ENCODE measurements at places on chromosomes 5 and 9.
A peak's percentile ranks its signal among the peaks of the same experiment; 100 is the strongest.

DNA sequence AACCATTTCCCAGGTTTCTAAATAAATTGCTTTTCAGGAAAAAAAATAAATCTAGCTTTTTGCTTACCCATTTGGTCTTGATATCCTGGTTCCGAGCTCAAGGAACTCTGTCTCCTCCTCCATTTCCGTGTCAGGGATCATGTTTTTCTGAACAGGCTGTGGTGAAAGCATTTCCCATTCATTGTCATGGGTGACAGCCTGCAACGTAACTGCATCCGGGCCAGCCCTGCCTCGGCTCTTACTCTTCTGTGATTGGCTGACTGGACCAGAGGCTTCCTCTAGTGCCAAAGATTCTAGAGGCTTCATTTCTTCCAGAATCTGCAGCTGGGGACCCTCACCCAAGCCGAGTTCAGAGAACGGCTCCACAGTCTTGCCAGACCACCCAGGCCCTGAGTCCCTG is 61.0 kb upstream of the PCA3 start:
- no peak for DNase-seq

- no peak for DNase-seq
Measured at GRCh38 chr5:77921094-77921768, 145.1 kb upstream of the TBCA start.

- DNase-seq: no peak
Measured at GRCh38 chr9:592225-592624, 249.3 kb upstream of the DMRT1 start.

DNA sequence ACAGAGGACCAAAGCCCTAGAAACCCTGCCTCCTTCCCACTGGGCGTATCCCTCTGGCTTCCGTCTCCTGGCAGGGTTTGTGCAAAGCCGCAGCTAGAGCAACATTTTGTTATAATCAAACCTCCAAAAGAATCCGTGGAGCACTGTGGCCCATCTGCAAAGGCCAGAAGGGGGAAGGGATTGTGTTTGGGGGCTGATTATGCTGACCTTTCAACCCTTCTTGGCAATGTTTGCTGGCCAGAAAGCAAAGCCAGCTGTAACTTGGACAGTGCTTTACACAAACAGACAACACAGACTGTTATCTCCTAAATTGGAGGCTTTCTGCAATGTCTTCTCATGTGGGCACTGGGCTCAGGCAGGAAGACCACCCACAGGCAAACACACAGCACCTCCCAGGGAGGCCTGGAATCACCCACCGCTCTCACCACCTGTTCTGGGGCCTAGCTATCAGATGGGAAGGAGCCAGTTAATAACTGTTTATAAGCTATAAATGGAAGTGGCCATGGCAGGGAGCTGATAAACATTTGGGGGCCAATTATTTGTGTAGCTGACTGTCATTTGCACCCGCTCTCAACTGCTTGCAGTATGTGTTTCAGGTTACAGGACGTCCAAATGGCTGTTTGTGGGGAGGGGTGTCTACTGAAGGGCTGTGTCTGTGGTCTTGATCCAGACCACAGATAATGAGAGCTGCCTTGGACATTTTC is 121.6 kb upstream of the ERCC6L2 start:
- DNase-seq: no peak

DNA sequence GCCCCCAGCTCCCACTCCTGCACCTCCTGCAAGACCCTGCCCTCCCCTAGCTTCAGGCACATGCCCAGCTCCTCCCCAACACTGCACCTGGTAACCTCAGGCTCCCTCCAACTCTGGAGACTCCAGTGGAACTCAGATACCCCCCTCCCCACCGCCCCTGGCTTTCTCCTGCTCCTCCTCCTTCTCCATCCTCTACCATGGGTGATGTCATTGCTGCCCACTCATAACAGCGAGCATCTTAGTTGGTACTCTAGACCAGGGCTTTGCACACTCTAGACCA is 24.7 kb upstream of the CNOT6 start:
- DNase-seq: no peak

- DNase-seq: no peak
Measured at GRCh38 chr5:39192450-39193160, 26.8 kb downstream of the FYB1 start.

DNA sequence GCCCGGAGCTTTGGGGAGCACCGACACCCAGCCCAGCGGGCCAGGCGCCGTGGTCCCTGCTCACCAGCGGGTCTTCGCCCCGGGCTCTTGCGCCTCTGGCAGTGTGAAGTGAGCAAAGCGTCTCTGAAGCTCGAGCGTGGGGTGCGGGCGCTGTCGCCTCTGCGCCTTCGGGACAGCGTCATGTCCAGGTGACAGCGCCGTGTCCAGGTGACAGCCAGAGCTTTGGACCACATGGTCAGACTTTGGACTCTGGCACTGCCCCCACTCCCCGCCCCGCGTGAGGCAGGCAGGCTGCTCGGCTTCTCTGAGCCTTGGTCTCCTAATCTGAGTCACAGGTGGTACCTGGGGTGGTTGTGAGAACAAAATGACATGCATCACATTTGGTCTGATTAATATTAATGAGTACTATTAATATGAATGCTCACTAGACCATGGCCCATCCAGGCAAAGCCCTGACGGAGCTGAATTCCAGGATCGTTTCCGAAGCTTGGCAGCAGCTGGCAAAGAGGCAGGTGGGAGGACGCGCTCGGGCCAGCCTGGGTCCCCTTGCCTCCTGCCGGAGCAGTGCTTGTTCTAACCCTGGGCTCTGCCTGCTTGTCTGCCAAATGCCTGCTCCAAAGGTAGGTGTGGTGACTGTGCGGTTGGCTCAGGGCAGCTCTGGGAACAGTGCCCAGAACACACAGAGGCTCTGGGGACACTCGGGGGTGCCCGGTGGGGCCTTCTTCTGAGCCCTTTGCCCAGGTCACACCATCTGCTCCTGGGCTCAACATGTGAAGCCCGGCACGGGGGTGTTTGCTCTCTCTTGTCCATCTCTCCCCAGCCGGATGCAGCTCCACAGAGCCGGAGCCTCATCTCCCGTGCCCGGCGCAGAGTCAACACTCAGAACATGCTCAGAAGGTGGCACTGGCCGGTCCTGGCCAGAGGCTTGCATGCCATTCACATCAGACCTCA is 157.1 kb downstream of the OLFM1 start:
- no peak for DNase-seq

DNA sequence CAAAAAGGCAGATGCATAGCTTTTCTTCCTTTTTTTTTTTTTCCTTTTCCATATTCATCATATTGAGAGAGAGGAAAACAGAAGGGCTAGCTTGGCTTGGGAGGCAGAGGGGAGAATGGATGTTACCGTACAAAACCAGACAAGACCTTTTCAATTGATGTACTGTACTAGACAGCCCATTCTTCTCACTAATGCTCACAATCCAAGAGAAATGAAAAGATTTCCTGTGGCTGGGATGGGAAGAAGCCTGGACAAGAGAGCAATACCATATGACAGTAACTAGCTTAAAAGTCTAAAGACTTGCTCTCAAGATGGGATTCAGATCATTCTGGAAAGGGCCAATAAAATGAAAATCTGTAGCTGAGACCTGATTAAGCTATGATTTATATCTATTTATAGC is 3.4 kb downstream of the CEMIP2 start:
- no peak for DNase-seq

GRCh38 chr5:5986492-5987178 is 391.7 kb downstream of the MED10 start:
- no peak for DNase-seq

- peak; percentile 81 for DNase-seq
Measured at GRCh38 chr9:136363106-136363948, at the start of gene DNLZ. DNLZ (minus strand) TSS chr9:136363744; CDS start chr9:136363714, 30 bp downstream.

DNA sequence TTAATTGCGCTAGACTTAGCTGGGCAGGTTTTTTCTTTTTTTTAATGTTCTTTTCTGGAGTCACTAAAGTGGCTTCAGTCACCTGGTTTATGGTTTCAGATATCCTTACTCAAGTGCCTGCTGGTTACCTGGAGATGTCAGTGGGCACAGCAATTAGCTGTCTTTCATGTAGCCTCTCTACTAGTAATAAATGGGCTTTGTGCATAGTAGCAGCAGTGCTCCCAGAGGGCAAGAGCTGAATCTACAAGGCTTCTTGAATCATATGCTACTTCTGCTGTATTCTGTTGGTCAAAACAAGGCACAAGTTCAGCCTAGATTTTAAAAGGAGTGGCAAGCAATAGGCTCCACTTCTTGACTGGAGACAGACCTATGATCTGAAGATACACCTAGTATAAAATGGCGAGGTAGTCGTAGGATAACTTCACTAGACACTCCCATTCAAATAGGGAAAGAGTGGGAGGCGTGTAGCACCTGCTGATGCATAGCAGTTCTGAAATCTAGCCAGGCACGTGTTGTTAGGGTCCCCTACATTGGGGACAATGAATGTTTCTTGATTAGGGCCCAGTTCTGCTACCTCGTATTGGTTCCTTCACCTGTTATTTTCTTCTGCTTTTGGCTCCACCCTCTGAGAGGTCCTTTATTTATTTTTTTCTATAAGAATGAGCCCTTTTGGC is 7.0 kb downstream of the SCAMP1 start:
- no peak for DNase-seq

- no peak for DNase-seq
Measured at GRCh38 chr9:105834404-105834803, 140.1 kb downstream of the TMEM38B start.

DNA sequence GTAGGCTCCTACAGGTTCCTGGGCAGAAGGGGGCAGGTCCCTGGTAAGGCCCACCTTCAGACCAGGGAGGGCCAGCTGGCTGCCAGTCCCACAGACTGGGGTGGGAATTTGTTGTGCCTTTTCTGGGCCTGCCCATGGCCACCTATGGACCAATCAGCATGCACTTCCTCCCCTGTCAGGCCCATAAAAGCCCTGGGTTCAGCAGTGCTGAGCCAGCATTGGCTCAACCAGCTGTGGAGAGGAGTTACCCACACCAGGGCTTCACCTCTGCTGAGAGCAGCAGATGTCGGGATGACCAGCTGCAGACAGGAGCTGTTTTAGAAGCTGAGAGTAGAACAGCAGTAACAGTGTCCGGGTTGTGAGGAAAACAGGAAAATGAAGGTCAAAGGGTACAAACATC is 373.4 kb upstream of the ACO1 start:
- DNase-seq: no peak

DNA sequence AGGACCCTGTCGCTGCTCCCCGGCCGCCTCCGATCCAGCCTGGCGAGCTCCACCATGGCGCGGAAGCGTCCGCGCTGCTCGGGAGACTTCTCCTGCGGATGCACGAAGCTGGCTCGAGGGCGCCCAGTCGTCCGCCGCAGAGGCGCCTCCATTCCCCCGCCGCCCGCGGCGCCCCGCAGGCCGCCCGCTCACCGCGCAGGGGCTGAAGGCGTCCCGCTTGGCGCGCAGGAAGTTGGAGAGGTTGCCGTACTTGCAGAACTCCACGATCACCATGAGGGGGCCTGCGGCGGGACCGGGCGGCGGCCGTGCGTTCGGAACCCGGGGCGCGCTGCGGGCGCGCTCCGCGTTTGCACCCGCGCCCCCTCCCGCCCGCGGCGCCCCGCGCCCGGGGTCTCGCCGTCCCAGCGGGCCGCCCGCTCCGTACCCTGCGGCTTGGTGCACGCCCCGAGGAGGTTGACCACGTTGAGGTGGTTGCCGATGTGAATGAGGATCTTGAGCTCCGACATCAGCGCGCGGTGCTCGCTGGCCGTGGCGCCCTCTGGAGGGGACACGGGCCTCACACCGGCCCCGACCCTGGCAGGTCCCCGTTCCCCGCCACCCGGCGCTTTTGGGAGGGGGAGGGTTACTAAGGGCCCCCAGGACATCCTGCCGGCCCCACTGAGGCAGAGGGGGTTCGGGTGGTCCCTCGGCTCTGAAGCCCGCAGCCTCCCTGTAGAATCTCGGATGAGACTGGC is 27.7 kb upstream of the SCGB3A1 start:
- DNase-seq: no peak

Measured in central memory CD4-positive, alpha-beta T cell (primary cell).